ENCODE measurements at places on chromosomes 4 and X.

DNA sequence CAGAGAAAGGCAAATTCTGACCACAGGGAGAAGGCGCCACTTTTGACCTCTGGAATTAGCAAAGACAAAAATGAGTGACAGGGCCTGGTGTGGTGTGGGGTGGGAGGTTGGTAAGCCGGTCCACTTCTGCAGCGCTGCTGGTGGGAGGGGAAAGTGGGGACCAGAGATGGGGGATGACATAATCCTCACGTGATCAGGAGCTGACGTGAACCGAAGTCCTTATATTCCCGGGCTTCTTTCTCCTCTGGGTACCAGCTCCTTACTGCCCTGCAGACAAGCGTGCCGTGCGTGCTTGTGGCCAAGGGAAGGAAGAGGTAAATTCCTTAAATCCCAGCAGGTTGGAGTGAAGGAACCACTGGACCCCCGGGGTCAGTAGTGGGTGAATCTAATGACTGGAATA lies at the start of gene TCEAL7:
TCEAL7 (plus strand) TSS at position 249 of the 400 bp plus-strand sequence. CDS start 1,165 bp downstream, outside the sequence.
- DNase-seq = no peak

DNA sequence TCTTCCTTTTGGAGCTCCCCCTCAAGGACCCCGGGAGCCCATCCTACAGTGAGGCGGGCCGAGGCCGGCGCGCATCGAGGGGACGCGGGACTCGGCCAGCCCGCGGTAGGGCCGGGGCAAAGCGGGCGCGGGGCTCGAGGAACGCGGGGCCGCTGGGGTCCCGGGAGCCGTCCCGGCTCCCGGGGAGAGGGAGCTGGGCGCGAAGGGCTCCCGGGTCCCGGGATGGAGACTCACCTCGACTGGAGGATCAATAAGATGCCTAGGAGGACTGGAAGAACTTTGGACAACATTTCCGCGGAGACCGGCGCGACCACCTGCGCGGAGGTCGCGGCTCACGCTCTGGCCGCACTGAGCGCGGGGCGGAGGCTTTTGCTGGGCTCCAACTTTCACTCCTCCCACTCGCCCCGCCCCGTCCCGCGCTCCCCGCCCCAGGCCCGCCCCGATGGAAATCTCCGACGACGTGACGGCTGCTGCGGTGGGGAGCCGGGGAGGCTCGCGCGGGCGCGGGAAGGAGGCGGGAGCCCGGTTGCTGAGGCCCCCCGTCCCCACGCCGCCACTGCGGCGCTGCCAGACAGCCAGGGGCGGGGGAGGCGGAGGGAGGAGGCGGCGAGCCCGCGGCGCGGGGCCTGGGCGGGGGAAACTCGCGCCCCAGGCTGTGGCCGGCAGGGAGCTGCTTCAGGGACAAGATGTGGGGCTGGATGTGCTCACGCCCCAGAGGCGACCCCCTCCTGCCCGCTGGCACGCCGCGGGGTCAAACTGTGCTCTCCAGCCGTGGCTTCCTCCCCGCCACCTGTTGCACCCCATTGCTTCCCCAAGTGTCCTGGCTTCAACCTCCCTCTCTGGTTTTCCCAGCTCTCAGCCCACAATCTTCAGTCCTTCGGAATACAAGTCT lies at the start of gene GABRE:
GABRE (minus strand) TSS at position 341 of the 892 bp plus-strand sequence; CDS start at position 290, 51 bp downstream.
- no peak for DNase-seq

- DNase-seq = no peak
These were observed 28.1 kb upstream of the MAN2B2 start for GRCh38 chr4:6546681-6547447.

DNA sequence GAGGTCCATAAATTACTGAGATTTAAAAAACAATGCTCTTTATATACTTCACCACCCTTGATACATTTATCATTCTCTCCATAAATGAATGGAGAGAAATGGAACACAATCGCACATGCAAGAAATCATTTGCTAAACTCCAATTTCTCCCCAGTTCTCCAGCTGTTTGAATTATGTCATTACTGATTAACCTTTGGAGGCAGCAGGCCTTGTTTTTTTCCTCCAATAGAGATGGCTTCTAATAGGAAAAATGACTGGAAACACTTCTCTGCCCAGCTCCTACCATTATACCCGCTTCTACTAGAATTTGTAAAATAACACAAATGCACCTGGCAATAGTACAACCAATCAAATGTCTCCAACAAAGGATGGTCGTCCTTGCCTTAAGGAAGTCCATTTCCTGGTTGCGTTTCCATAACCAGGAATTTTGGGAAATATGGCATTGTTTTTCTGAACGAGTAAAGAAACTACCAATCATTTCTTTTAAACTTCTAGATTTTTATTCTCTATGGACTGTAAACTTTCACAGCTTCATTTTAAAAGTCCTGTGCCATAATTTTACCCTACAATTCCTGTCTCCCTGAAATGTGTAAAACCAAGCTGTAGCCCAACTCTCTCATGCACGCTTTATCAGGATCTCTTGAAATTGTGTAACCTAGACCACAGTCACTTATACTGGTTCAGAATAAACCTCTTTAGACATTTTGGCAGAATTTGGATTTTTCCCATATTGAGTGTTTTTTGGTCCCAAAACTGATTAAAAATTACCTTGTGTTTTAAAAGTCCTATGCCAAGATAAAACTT lies 60.1 kb downstream of the APBB2 start:
- no peak for DNase-seq

GRCh38 chr4:25028851-25029250 lies 1.9 kb downstream of the LGI2 start:
- no peak for DNase-seq

- no peak for DNase-seq
These were observed 30.9 kb upstream of the HHIP start for GRCh38 chr4:144614850-144615585.

DNA sequence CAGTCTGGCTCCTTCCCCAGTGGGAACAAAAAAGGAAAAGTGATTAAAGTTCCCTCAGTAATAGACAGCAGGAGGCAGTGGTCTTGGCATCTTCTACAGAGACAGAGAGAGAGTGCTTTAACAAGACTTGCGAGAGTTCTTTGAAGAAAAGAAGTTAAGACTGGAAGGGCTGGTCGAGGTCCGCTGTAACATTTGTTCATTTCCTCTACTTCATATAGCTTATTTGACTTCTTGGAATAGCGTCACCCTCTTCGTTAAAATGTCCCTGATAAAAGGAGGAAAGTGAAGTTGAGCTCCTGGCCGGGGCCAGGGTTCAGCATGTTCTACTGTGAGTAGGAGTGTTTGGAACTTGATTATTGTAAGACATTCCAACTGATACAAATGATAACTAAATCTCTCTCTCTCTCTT lies 179.8 kb downstream of the SLIT2 start:
- DNase-seq = no peak

GRCh38 chr4:143512978-143513313 lies 556 bp upstream of the SMARCA5 start:
- DNase-seq = no peak

DNA sequence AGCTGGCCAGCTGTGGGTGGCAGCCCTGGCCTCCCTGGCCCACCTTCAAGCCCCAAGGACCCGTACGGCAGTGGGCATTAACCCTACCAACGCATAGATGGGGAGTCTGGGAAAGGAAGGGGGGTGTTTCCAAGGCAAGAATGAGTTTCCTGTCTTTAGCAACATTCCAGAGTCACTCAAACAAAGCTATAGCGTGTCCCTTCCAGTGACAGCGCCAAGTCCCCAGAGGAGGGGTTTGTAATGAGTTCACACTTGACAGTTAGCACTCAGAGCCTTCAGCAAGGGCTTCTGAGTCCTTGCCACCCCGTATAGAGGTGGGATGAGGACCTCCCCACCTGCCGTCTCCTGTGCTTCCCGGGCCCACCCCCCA lies 1.8 kb downstream of the BGN start:
- DNase-seq = no peak

- no peak for DNase-seq
These were observed 121.6 kb upstream of the STK26 start for GRCh38 chrX:131901546-131901945.

DNA sequence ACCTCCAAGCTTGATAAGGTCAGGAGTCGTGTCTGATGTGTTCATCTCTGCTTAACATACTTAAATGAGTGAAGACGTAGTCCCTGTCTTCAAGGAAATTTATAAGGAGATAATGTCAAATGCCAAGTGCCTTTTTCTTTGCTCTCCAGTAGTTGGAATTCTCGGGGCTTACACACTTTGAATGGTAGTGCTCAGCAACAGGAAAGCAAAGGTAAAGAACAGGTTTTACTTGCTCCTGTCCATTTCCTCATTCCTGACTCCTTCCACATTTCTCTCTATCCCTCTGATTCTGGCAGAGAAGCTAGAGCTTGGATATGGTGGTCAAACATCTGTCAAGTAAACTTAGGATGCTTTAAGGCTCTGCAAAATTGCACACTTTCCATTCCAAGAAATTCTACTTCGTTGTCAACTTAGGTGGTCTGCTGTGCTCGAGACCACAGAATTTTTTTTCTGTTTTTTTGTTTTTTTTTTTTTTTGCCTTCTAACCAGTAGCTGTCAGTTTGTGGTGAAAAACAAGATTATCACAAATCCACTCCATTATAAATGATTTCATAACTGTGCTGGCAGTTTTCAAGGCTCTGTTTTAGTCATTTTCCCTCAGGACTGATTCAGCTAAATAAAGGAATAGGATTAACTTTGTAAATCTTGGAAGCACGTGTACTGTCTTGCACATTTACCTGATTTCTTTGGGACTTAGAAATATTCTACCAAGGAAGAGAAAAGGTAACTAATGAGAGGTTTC lies 180.8 kb upstream of the ANXA3 start:
- DNase-seq = no peak

GRCh38 chrX:45264865-45265264 lies 64.2 kb upstream of the DIPK2B start:
- DNase-seq = no peak

DNA sequence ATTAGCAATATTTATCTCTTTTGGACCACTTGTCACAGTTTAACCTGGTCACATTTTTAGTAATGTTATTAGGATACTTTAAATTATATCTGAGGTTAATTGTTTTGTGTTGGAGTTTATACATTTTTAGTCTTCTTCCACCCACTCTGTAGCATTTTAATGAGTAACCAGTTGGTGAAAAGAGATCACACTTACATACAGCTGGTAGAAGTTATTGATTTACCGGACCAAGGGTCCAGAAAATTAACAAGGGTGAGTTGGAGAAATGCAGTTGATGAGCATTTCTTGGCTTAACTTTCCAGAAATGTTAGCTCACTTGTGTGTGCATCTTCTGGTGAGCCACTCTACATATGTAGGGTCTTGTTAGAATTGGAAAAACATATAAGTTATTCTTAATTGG lies 219.6 kb downstream of the GRXCR1 start:
- no peak for DNase-seq

DNA sequence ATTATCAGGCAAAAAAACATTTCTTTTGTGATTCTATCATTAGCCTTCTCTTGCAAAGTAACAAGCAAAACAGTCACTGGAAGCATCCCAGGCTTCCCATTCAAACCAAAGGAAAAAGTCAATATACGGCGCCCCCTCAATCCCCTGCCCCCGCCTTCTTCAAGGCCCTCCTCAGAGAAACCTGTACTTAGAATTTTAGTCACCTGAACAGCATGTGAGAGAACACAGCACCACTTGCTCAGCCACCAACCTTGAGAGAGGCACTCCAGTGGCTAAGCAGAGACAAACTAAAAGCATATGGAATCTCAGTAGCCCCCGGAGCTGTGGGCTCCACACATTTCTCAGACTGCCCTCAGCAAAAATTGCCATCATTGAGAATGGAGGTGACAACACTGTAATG lies 25.2 kb downstream of the LEF1 start:
- DNase-seq = no peak

- DNase-seq = no peak
These were observed 19.5 kb upstream of the CXCR3 start for GRCh38 chrX:71637848-71638247.

DNA sequence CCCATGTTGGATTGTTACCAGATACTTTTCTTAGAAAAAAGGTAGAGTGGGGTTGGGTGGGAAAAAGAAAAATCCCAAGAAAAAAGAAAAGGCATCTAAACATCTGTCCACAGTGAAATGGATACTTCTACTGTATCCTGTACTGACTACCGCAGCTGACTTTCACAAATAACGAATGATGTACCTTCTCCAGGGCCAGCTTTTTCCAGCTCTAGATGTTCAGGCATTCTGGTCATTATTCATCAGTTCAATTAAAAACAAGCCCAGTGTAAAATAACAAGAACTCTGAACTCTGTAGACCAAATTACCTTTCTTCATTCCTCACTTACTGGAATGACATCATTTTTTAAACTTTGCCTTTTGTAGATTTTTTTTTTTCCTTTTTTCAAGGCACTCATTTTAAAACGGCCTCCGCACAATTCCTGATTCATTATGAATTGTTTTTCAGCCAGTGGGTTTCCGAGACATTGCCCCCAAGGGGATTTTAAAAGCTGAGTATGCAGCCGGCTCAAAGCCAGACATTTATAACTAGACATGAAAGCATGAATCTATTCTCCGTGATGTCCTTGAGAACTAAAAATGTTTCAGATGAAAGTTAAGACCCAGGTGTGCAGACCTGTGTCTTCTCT lies 113.5 kb downstream of the PRKX start:
- no peak for DNase-seq

DNA sequence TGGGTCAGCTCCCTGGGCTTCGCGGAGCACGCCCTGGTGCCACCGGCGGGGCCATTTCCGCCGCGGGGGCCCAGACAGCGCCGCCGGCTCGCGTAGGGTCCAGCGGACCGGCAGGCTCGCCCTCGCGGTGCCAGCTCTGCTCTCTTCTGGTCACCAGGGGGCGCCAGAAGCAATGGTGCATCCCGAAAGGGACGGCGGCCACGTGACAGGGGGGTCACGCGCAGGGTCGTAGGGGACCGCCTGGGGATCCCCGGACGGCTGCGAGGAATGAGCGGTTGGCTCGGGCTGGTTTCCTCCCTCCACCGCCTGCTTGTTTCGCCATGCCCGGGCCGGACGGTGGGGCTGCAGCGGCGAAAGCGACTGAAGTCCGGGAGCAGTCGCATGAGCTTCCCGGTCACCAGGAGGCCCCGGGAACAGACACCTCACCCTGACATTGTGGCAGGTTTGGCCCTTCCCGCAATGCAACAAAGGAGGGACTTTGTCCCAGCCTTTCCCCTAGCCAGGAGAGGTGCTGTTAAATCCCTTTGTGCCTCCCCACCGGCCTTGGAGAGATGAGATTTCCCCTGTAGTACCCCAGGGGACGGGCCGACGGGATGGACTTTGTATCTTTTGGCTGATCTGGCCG lies 15.8 kb downstream of the ZCCHC12 start:
- no peak for DNase-seq

DNA sequence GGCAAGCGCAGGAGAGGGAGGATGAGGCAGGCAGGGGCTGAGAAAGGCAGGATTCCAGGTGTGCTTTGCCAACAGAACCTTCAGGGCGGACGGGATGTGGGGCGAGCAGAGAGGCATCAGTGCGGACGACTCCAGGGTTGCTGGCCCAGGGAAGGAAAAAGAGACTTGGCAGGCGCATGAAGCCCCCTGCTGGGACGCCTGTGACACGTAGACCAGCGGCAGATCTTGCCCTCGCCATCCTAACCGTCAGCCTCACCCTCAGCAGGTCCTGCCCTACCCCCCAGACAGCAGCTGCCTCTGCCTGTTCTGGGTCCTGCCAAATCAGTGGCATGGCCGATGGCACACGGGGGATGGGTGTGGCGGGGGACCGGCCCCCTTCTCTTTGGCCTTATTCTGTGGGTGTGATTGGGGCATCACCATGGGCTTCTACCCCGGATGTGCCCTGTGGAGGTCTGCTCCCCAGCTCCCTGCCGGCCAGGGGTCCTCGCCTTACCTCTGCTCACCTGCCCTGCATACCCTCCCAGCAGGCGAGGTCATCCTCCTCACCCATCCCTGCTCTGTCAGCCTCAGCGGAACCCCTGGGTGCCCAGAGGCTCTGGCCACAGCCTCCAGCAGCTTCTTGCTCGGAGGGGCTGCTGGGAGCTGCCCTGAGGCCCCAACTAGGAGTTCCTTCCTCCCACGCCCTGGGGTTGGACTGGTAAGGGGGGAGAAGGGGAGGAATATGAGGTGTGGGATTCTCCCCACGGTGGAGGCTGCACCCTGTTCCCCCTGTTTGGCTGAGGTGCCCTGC lies 2.9 kb upstream of the SH3BP2 start:
- no peak for DNase-seq

- no peak for DNase-seq
These were observed 86.8 kb downstream of the CAMK2D start for GRCh38 chr4:113674733-113675132.

Data from Panc1 (cell line).